ENCODE measurements at places on chromosomes 5 and 9.

DNA sequence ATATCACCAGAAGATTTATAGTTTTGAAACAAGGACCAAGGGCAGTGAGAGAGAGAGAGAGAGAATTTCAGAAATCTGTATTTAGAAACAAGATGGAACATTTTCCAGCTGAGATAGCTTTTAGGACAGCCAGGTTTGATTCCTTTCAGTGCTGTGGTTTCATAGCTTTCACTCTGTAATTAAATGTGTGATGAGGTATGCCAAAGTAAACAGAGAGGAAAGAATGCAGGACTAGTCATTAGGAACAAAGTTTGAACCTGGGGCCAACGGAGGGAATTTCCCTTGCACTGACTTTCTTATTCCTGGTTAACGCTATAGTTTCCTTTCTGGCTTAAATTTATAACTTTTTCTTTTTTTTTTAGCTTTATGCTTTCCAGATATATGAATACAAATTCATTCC lies 10.0 kb upstream of the CCL28 start:
- DNase-seq: no peak

DNA sequence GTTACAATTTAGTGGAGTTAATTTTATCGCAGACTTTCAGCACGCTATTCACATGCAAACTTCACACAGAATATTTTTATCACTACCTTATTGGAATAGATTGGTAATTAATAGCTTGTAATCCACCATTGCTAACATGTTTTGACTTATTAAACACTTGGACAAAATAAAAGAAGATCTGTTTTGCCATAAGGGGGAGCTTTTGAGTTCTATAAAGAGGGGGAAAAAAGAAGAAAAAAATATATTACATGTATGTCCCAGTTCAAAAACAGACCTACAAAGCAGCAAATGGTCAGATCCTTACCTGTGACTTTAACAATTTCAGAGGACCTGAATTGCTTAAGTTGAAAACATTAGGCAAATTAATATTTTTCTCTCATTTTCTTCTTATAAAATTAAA lies 1.2 kb upstream of the PAPPA start:
- DNase-seq: peak; percentile 80

DNA sequence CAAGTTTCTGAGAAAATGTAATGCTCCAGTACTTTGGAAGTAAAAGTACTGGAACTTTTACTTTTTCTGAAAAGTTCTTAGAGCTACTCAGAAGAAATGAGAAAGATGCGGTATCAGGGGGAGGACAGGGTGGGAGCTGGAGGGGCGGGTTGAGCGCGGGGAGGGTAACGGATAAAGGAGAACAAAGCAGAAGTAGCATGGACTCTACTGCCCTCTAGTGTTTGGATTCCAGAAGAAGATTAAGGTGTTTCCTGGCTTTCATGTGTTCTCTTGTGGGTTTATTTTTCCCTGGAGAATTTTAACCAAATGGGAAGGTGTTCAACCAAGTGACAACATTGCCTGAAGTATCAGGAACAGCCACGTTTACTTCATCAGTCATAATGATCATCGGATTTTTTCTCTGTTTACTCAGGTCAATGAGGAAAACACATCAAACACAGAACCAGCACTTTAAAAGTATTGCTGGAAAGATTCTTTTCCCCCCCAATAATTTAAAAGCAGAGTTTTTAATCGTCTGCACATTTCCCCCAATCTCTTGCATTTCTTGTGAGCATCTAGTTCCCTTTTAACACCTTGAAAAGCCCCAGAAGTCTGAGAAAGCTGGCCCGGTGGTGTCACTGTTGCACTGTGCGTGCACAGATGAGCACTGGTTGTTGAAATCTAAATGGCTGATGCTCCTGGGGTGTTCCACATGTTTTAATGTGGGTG lies 190.6 kb downstream of the MPDZ start:
- DNase-seq: peak; percentile 85

DNA sequence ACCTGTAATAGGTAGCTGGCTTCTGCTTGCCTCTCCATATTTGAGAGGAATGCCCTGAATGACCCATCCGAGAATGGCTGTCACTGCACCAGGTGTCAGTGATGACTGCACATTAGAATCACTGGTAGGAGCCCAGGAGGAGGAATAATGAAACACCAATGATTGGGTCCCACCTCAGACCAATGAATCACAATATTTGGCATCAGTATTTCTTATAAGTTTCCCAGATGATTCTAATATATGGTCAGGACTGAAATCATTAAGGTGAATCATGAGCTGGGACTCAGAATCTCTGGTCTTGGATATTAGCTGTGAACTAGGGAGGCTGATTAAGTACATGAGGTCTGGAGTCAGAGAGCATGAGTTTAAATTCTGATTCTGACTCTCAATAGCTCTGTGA lies 23.4 kb downstream of the ARSB start:
- DNase-seq: no peak

GRCh38 chr5:72467461-72467860 lies 39.7 kb downstream of the ZNF366 start:
- no peak for DNase-seq
